ENCODE measurements at places on chromosomes 6 and 20. TPM values are rescaled to one million over a fixed set of nuclear protein-coding genes. Genes with fewer than 3 reads are reported as not detected.

- H3K4me1 ChIP-seq = no peaks in the 10 kb centered on the region
- no peaks in the 10 kb centered on the region for H3K27me3 ChIP-seq
- no peak overlapping the region for H3K27ac ChIP-seq
Observed at GRCh38 chr6:73671911-73672685, 18.3 kb upstream of the SLC17A5 start.

GRCh38 chr6:134171517-134171916, 119.1 kb upstream of the SLC2A12 start:
- H3K36me3 ChIP-seq = peaks cover 11% of the 10 kb centered on the region
- DNase-seq = no peak
- H3K4me1 ChIP-seq = no peaks in the 10 kb centered on the region
- no peaks in the 10 kb centered on the region for H3K27me3 ChIP-seq
- no peak overlapping the region for H3K27ac ChIP-seq

- DNase-seq = no peak
- no peak overlapping the region for H3K4me3 ChIP-seq
- H3K27ac ChIP-seq = no peak overlapping the region
- no peaks in the 10 kb centered on the region for H3K27me3 ChIP-seq
Observed at GRCh38 chr6:140175486-140175885, 801.0 kb upstream of the CITED2 start.

GRCh38 chr6:47483853-47484546, 6.4 kb downstream of the CD2AP start:
- no peak overlapping the region for H3K4me3 ChIP-seq
- H3K36me3 ChIP-seq = no peaks in the 10 kb centered on the region
- no peaks in the 10 kb centered on the region for H3K4me1 ChIP-seq
- no peaks in the 10 kb centered on the region for H3K27me3 ChIP-seq

The COL11A2 gene
- 1.6 TPM for total RNA-seq

The NRSN1 gene
- not detected for total RNA-seq

The NANP gene
- total RNA-seq = 5.6 TPM

The SLC22A1 gene
- 2.8 TPM for total RNA-seq
